ENCODE measurements at places on chromosomes 2 and 18. TPM values are rescaled to one million over a fixed set of nuclear protein-coding genes. Genes with fewer than 3 reads are reported as not detected.

Gene NEUROD1
- total RNA-seq, result not detected

DNA sequence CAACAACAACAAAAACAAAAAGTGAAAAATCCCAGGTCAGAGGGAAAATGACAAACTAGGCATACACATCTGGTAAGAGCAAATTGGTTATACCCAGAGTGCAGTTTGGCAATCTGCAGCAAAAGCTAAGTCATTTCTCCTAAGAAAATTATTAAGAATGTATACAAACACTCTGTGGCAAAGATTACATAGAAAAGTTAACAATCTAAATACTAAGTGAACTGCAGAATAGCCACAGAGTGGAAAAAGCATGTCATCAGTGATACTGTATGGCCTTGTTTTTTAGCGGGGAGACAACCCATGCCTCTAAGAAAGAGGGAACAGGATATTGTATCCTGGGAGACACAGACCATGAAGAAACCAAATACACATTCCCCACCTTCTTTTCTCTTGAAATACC lies 136.0 kb upstream of the ITGB6 start:
- DNase-seq, result no peak

Gene THUMPD2
- 12.9 TPM for total RNA-seq

- DNase-seq, result no peak
Measured at GRCh38 chr18:9831723-9832199, 54.0 kb upstream of the TXNDC2 start.

Gene TMEM185B
- total RNA-seq, result 23.4 TPM

Gene NCKAP5
- total RNA-seq, result not detected

- DNase-seq, result no peak
Measured at GRCh38 chr2:178152033-178152432, 39.8 kb downstream of the RBM45 start.

GRCh38 chr2:73970850-73971471 lies 13.7 kb upstream of the TET3 start:
- peak; percentile 59 for DNase-seq

- DNase-seq, result no peak
Measured at GRCh38 chr2:71798266-71799012, 345.1 kb downstream of the DYSF start.

DNA sequence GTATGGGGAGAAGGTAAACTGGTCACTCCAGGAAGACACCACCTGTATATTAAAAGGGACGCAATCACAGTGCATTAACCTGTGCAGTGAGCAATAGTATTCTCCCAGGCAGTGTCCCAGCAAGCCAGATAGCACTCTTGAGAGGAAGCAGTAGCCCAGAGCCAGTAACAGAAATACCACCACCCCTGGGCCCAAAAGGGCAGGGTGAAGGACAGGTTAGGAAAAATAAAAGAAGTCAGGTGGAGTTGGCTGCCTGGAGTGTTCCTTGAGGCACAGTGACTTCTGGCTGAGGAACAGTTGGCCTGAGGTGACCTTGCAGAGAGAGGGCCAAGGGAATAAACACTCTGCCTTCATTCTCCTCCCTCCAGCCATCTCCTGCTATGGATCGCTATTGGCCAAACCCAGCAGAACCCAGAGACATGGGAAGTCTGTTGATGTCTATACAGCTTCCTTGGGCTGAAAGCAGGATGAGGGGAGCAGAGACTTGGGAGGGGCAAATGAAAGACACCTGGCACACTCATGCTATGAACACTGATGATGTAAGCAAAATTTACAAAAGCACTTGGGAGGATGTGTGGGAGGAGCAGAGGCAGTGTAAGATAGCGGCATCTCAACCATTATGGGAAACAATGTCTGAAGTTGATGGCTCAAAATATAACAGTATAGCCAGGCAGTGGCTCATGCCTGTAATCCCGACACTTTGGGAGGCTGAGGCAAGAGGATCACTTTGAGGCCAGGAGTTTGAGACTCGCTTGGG lies 7.5 kb downstream of the C18orf32 start:
- no peak for DNase-seq

- DNase-seq, result peak; percentile 41
Measured at GRCh38 chr18:35386600-35387100, 9.5 kb upstream of the ZNF396 start.

- DNase-seq, result no peak
Measured at GRCh38 chr2:237858294-237859081, 935 bp upstream of the RAMP1 start.

GRCh38 chr2:190235101-190235500 lies 84.5 kb downstream of the HIBCH start:
- DNase-seq, result no peak

Gene ANTXR1
- total RNA-seq, result 0.09 TPM

- no peak for DNase-seq
Measured at GRCh38 chr2:227351639-227352038, 26.6 kb downstream of the MFF start.

GRCh38 chr18:35460736-35461161 lies 37.0 kb downstream of the INO80C start:
- no peak for DNase-seq

Gene CRYGC
- total RNA-seq, result not detected

Gene ZFP36L2
- total RNA-seq, result 207 TPM

Gene SKOR2
- not detected for total RNA-seq

DNA sequence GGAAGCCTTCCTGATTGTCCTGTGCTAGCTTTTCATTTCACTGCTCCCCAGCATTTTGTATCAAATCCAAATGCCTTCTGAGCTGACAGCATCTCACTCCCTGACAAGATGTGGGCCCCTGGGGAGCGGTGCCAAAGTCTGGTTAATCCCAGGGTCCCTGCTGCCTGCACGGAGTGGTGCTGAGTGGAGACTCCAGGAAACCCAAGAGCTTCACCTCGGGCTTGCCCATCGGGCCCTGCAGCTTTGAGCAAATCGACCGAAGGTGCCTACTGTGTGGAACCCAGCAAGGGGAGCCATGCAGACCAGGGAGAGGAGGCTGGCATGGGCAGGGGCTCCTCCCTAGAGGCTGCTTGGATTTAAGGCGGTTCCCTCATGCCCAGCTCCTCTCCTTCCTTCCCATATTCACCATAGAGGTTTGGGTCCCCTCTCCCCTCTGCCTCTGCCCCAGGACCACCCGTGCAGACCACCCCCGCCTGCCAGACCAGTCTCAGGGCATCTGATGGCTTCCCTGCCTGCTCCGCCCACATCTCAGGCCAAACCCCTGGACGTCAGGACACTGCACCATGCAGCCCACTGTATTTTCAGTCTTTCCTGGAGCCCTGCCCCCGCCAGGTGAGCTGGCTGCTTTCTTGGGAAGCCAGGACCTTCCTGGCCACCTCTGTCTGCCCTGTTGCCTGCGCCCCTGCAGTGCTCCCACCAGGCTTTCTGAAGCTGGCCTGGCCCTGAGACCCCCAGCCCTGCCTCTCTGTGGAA lies 37.8 kb downstream of the RRM2 start:
- no peak for DNase-seq

- no peak for DNase-seq
Measured at GRCh38 chr2:86020984-86021383, 84.7 kb downstream of the POLR1A start.

Gene RTP5
- total RNA-seq, result 0.53 TPM

DNA sequence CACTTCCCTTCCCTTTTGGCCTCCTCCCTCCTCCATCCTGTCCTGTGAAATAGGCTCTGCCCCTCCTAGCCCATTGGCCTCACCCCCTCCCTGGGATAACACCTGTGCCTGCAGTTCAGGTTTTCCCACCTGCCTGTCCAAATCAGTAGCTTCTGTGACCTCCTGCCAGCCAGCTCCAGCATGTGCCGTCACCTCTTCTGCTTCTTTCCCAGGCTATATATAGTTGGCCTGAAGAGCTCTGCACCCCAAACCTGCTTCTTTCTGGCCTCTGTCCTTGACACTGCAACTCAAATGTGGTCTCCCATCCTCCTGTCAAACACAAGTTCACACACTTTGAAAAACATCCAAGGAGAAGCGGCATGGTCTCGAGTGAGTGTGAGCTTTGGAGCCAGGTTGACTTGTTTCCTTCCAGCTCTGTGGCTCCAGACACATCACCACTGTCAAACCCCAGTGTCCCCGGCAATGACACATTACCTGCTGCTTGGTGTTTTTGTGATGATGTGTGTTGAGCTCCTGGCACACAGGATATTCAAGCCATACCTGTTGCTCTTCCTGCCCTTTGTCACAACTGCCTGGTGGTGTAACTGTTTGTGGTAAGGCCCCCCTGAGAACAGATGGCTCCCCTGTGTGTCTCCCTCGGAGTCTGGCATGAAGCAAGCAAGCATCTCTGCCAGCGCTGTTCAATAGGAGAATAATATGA lies 143.6 kb upstream of the DAPL1 start:
- DNase-seq, result no peak

DNA sequence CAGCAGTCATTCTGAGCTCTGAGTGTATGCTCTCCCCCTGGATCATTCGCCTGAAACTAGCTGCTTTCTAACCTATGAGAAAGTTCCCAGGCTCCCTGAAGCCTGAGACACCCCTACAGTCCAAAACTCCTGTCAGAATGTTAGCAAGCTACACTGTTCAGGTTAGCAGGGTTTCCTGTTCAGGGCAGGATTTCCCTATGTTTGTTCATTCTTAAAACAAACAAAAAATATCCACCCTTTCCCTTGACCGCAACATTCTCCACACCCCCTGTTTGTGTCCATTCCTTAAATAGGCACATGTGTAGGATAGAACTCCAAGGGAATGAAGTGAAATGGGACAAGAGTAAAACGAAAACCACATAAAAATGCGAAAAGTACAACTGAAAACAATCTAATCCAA lies 83.1 kb downstream of the KLF7 start:
- DNase-seq, result no peak

DNA sequence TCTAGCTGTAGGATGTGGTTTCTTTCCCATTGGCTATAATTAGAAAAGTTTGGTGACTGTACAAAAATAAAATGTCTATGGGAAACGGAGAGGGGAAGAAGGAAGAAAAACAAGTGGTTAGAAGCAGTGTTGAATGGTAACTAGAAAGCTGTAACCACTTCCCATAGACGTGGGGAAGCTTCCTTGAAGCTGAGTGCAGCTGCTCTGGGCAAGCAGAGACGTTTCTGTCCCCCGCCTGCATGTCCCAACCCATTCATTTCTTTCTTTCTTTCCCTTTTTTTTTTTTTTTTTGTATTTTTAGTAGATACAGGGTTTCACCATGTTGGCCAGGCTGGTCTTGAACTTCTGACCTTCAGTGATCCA lies 367.8 kb upstream of the HS6ST1 start:
- no peak for DNase-seq

GRCh38 chr2:55887351-55887750 lies 36.2 kb downstream of the EFEMP1 start:
- DNase-seq, result no peak

- no peak for DNase-seq
Measured at GRCh38 chr2:102736110-102736409, 25.8 kb upstream of the TMEM182 start.

Gene MC5R
- total RNA-seq, result 0.17 TPM

- no peak for DNase-seq
Measured at GRCh38 chr2:83233326-83233725, 1225.8 kb downstream of the SUCLG1 start.

DNA sequence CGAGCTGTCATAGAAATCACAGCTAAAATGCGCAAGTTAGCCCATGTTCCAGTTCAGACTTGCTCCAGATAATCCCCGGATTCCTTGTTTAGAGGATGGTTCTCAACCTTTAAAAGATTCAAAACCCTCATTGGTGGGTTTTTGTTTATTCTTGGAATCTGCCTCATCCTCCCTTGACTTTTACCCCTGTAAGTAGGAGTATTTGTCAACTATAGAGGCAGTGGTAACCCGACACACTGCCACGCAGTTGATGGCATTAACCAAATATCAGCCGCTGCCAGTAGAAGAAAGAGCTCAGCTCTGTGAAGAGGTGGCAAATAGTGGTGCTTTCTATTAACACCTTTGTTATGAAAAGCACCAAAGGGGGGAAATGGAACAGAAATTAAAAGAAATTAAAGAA lies 40.4 kb upstream of the SELENOI start:
- DNase-seq, result no peak

Gene RIT2
- total RNA-seq, result not detected

- DNase-seq, result no peak
Measured at GRCh38 chr2:65357959-65358294, 74.5 kb downstream of the SPRED2 start.

Gene VWC2L
- total RNA-seq, result not detected

DNA sequence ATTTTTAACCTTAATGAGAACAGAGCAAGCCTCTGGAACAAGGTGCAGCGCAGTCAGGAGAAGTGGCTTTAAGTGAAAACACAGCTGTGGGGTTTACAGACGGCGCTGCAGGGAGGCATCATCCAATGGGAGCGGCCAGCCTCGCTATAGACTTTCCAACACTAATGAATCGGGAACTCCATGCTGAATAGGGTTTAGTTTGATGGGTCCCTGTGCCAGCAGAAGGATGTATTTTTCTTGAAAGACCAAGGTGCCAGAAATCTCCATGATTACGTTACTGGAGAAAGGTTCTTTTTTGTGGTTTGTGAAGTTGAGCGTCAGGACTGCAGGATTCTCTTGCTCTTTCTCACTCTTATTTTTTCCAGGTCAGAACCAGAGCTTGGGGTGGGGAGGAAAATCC lies 87.9 kb upstream of the ALPP start:
- DNase-seq, result no peak

GRCh38 chr2:197079832-197080555 lies 153.5 kb upstream of the PGAP1 start:
- DNase-seq, result no peak

DNA sequence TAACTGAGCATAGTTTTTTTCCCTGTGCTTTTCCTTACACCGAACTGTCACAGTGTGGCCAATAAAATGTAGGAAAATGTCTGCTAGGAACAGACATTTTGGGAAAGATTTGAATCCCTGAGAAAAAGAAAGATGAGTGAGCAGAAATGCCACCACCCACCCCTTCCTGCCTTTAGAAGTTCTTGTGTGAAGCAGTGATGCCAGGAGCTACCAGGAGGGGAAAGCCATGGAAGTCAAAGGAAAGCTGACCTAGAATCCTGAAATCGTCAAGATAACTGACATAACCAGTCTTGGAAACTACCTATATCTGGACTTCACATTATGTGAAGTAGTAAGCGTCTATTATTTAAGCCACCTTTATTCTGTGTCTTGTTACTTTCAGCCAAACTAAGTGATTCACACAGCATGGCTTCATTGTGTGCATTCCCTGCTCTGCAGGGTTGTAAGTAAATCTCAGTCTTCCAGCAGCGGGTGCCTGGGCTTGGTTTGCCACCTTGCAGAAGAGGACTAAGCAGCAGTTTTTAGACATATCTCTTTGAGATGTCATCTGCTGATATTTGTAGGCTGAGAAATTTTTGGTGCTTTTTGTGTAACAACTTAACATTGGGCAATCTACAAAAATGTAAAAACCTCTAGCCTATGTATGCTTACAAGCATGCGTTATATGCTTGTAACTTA lies 11.2 kb upstream of the SPRED2 start:
- DNase-seq, result no peak

Gene CNTNAP5
- not detected for total RNA-seq

GRCh38 chr2:54728669-54729120 lies 5.2 kb downstream of the EML6 start:
- no peak for DNase-seq

Gene EVA1A
- not detected for total RNA-seq

Gene SP100
- 314 TPM for total RNA-seq

GRCh38 chr2:45055162-45055605 lies 45.9 kb upstream of the SIX2 start:
- DNase-seq, result no peak

GRCh38 chr2:58734365-58734764 lies 493.2 kb upstream of the FANCL start:
- DNase-seq, result no peak

Gene DNER
- not detected for total RNA-seq

Gene ADRA2B
- total RNA-seq, result 0.26 TPM

GRCh38 chr2:226862623-226863022 lies 26.8 kb downstream of the RHBDD1 start:
- no peak for DNase-seq

Gene CCDC74A
- 4.8 TPM for total RNA-seq

GRCh38 chr2:223884399-223884798 lies 47.0 kb upstream of the AP1S3 start:
- no peak for DNase-seq
